Osteocyte (in vitro differentiated cells): ENCODE measurements at places on chromosomes 3 and 15. TPM values are rescaled to one million over a fixed set of nuclear protein-coding genes. Genes with fewer than 3 reads are reported as not detected.

Gene ALDH1A3
- total RNA-seq: 0.30 and 0.57 TPM in 2 replicates

DNA sequence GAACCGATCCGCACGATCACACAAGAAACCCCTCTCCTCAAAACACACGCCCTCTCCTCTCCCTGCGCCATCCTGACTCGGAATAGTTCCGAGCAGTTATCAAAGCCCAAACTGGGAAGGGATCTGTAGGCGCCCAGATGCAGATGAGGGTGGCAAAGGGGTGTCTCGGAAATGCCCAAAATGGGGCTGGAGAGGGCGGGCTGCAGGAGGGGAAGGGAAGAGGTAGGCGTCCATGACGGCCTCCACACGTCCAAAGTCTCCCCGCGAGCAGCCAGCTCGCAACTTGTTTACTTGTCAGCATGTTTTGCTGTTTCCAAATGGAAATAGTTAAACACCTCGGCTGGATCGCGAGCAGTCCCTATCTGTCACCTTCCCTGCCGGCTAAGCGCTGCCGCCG, 1.5 kb downstream of the NTRK3 start:
- DNase-seq: no peak

DNA sequence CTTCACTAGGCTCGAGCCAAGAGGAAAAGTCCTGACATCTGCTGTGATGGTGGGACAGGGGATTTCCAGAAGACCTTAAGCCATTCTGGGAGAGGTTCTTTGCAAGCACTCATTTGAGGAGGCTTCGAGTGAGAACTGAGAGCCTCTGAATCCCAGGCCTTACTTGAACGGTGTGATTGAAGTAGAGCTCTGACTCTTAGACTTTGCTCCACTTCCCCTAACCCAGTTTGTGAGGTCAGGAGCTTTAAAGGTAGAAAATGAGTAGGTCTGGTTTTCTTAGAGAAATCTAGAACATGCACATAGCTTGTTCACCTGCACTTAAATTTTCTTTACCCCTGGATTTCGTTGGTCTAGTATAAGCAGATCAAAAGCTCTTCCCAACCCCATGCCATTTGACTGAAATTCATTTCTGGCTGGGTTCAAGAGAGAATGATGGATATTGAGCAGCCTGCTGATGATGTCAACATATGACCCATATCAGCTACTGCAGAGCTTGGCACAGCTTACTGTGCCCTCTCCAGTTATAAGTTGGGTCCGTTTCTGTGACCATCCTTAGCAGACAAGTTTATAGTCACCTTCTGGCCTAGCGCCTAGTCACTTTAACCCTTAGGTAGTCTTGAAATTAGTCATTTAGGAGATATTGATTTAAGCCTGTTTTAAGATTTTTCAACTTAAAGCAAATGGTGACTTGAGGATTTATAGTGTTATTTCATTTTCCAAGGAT, 229.2 kb upstream of the CHRM5 start:
- no peak for DNase-seq

Gene CCNB2
- total RNA-seq: 12.2 and 12.7 TPM in 2 replicates

GRCh38 chr3:42702982-42703694, 540 bp upstream of the HHATL start:
- peak; percentile 78 for DNase-seq
